ENCODE measurements at places on chromosomes 4 and X.

DNA sequence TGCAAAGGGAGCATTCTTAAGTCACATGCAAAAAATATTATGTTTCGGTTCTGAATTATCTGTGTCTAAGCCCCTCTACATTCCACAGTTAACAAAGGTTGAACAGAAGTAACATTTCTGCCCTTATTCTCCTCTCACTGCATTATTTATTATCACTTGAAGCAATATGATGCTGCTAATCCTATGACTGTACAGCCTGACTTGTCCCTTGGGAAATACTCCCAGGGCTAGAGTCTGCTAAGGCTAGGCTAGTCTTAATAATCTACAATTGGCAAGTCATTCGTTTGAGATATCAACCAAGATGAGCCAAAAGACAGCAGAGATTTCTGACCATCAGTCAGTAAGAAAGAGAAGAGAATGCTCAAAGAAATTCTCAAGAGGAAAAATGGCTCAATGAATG lies 226.9 kb upstream of the HCCS start:
- DNase-seq = no peak

GRCh38 chrX:22163326-22163725 lies 109.4 kb upstream of the CBLL2 start:
- no peak for DNase-seq

DNA sequence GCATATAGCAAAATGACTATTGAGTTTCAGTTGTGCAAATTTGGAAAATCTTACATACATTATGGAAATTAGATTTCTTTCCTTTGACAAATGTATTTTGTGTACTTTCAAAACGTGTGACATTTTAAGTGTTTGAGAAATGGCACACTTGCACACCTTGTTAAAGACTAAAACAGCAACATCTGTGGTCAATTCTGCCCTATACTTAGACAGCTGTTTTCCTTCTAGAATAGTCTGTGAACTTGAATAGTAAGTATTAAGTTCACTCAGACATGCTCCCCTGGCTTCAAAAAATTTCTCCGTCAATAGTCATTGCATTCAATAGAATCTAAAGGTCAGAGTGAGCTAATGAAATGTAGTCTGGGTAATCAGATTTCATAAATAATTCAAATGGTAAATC lies 21.7 kb upstream of the TBC1D9 start:
- no peak for DNase-seq

GRCh38 chr4:8221476-8221875 lies 22.4 kb downstream of the SH3TC1 start:
- no peak for DNase-seq

DNA sequence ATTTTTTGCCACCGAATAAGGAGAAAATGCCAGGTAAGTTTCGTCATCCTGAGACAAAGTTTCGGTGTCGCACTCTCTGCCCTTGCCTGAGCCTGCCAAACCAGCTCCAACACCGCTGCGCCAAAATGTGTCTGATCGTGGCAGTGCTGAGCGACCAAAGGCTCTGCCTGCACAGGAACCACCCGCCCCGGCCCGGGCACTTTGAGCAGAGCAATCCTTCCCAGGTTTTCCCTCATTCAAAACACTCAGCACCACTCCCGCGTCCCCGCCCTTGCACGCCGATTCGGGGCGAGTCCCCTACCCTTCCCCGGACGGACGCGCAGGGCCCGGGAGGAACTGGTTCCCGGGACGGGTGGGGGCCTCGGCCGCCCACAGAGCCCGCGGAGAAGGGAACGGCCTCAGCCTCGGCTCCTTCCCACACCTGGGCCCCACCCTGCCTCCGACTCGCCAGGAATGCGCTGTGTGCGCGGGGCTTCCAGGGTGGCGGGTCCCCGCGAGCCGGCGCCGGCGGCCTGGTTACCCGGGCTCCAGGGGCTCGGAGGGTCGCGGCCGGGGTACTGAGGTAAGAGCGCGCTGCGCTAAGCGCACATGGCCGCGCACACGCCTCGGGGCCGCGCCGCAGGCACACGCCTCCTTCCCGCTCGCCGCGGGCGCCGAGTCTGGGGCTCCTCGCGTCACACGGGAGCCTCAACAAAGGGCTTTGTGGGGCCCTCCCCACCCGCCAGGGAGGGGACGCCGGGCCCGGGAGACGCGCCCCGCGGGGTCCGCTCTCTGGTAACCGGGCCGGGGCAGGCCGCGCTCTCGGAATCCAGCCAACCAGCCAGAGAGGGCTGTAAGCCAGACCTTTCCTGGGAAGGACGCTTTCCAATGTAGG lies at the start of gene C4orf36:
Gene C4orf36 (minus strand): TSS at position 661 of the 874 bp plus-strand sequence. CDS start 902 bp downstream, outside the sequence.
- DNase-seq = peak; percentile 2

DNA sequence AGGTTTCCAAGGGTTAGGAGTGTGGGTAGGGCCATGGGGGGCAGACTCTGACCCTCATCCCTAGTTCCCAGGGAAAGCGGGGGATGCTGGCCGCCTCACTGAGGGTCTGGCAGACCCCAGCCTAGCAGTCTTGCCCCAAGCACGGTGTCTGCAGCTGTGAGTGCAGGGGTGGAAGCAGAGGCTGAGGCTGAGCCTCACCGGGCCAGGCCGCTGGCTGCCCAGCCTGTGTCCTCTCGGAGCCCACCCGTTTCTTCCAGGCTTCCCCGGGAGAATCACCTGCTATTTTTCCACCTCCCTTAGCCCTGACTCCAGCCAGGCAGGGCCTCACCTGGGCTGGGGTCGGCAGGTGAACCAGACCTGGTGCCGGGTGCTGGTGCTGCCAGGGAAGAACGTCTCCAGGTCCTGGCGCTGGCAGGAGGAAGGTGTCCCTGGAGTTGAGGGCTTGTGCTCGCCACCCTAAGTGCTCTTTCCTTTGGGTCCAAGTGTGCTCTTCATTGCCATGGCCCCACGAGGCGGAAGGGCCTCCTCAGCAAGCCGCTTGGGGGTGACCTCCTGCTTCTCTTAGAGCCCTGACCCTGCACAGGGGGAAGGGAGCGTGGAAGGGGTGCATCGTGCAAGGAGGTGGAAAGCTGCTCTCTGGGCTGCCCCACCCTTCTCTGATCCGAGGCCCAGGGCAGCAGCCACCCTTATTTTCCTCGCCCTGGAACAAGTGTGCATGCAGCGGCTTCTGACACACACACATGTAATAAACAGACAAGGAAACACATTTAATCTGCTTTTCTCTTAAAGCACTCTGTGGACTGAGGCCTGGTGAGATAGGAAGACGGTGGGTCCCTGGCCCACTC lies 112.7 kb downstream of the FAM53A start:
- no peak for DNase-seq

- no peak for DNase-seq
Measured at GRCh38 chrX:135480076-135480475, 40.4 kb upstream of the INTS6L start.

- DNase-seq = no peak
Measured at GRCh38 chrX:126701380-126701779, 118.1 kb upstream of the PRR32 start.

- DNase-seq = no peak
Measured at GRCh38 chr4:42396752-42397634, at the start of gene SHISA3. Gene SHISA3 (plus strand): TSS chr4:42397488. CDS start chr4:42398057, 569 bp downstream.

GRCh38 chrX:39162322-39162735 lies 361.1 kb downstream of the MID1IP1 start:
- peak; percentile 39 for DNase-seq

GRCh38 chr4:96729641-96730040 lies 889.7 kb downstream of the PDHA2 start:
- no peak for DNase-seq

DNA sequence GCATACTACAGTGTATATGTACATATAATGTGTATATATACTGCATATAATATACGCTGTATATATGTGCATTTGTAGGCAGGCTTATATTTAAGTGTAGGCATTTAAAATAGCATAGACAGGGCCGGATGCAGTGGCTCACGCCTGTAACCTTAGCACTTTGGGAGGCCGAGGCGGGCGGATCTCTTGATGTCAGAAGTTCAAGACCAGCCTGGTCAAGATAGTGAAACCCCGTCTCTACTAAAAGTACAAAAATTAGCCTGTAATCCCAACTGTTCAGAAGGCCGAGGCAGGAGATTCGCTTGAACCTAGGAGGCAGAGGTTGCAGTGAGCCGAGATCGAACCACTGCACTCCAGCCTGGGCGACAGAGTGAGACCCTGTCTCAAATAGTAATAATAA lies 78.4 kb downstream of the JAKMIP1 start:
- no peak for DNase-seq

GRCh38 chrX:33970028-33970967 lies 161.8 kb downstream of the FAM47A start:
- no peak for DNase-seq

- DNase-seq = no peak
Measured at GRCh38 chr4:66544281-66544680, 874.0 kb upstream of the EPHA5 start.

- no peak for DNase-seq
Measured at GRCh38 chr4:86448871-86449270, 89.0 kb upstream of the MAPK10 start.

Measured in stimulated activated CD8-positive, alpha-beta memory T cell treated with anti-CD3 and anti-CD28 coated beads, Interleukin-7, amount 100 ng/mL, for 48 hours (primary cell).